ENCODE measurements at places on chromosomes 4 and X. TPM values are rescaled to one million over a fixed set of nuclear protein-coding genes. Genes with fewer than 3 reads are reported as not detected.

The VEGFC gene
- total RNA-seq = 9.4 TPM

The ZNF330 gene
- 27.1 TPM for total RNA-seq

The ASB5 gene
- not detected for total RNA-seq

The TSPAN6 gene
- total RNA-seq = 41.5 TPM

The TLR3 gene
- 0.32 TPM for total RNA-seq

The CDKL5 gene
- total RNA-seq = 5.5 TPM

The DCX gene
- total RNA-seq = not detected

The RPS6KA6 gene
- total RNA-seq = 5.4 TPM

The ATP1B4 gene
- total RNA-seq = not detected

The PHOX2B gene
- not detected for total RNA-seq

The PDHA2 gene
- total RNA-seq = not detected

The TBCK gene
- total RNA-seq = 2.7 TPM

The RGN gene
- total RNA-seq = not detected

The TMEM271 gene
- total RNA-seq = not detected

The UGT2B10 gene
- 0.06 TPM for total RNA-seq

The GC gene
- total RNA-seq = not detected

The LRP2BP gene
- total RNA-seq = 0.17 TPM

The SPANXD gene
- not detected for total RNA-seq

The RASGEF1B gene
- not detected for total RNA-seq

The PARM1 gene
- 0.55 TPM for total RNA-seq

The SYP gene
- 2.8 TPM for total RNA-seq

The SERTM2 gene
- not detected for total RNA-seq

The MGARP gene
- total RNA-seq = 0.95 TPM

The TCEANC gene
- total RNA-seq = 0.66 TPM

The PHEX gene
- 0.42 TPM for total RNA-seq

The FOXR2 gene
- total RNA-seq = not detected

The TMEM47 gene
- total RNA-seq = 1.2 TPM

The ARHGAP36 gene
- total RNA-seq = not detected

The ZNF41 gene
- total RNA-seq = 4.1 TPM

The HADH gene
- 19.9 TPM for total RNA-seq

The GPR78 gene
- 0.05 TPM for total RNA-seq

The RHOXF2B gene
- not detected for total RNA-seq

The FAM47E gene
- total RNA-seq = 0.27 TPM

The SPANXN3 gene
- not detected for total RNA-seq

The NXF2B gene
- total RNA-seq = not detected

The SLC49A3 gene
- total RNA-seq = 0.09 TPM

The HSFX2 gene
- total RNA-seq = 0.24 TPM

The CT45A8 gene
- total RNA-seq = not detected

The NPNT gene
- total RNA-seq = 0.44 TPM

The GAGE12F gene
- total RNA-seq = not detected

The GRID2 gene
- not detected for total RNA-seq

The STS gene
- 2.2 TPM for total RNA-seq

The PPP2R3B gene
- 23.5 TPM for total RNA-seq

The TRPC3 gene
- total RNA-seq = not detected

The SULT1E1 gene
- not detected for total RNA-seq
